ENCODE measurements at places on chromosomes 1 and 21.

- DNase-seq: no peak
These were observed 285.3 kb upstream of the C1orf105 start for GRCh38 chr1:172135076-172135672.

GRCh38 chr1:48692235-48692634 is 84.5 kb downstream of the BEND5 start:
- no peak for DNase-seq

DNA sequence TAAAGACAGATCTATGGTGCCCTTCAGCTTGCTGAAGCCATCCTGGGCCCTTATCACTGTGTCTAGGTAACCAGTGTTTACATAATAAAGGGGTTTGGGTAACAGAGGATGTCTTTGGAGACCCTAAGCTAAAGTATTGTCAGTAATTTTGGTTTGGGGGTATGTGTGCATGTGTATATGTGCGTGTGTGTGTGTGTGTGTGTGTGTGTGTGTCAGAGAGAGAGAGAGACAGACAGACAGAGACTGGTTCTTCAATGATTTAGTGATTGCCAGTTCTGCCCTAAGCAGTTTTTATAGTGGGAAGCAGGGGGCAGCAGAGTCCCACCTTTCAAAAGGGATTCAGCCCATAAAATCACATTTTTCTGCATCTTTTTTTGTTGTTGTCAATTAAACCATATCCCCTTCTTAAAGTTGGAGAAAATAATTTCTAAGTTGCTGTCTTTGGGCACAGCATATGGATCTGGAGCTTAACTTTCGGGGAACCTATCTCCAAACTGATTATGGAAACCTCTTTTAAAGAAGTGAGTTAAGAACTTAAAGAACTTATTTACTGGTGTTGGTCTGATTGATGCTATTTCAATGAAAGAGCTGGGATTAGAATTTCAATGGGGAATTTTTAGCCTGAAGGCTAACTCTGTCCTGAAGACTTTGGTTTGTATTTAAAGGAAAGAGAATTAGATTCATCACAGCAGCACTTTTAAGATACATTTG is 51.1 kb downstream of the ZNF326 start:
- DNase-seq: no peak

GRCh38 chr1:238558156-238558555 is 667.4 kb upstream of the ZP4 start:
- DNase-seq: no peak
